Stromal cell of bone marrow (primary cell): ENCODE measurements at places on chromosomes 2 and 18.

DNA sequence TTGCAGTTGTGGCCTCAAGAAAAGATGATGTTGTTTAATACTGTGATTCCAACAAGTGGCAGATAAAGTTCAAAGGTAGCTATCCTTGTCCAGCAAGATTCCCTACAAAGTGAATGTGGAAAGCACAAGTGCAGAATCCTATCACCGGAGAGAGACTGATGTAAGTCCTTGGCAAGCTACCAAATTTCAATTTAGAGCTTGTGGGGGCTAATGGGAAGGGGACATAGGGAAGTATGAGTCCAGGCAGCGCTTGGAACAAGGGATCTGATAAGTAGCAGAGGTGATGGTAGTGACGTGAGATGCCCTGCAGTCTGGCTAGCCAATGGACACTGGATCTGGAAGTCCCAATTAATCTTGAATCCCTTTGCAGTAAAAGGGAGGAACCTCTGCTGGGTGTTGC is 165.2 kb upstream of the DTNA start:
- DNase-seq: no peak

- DNase-seq: no peak
Measured at GRCh38 chr18:36064027-36064808, 3.1 kb downstream of the RPRD1A start.

DNA sequence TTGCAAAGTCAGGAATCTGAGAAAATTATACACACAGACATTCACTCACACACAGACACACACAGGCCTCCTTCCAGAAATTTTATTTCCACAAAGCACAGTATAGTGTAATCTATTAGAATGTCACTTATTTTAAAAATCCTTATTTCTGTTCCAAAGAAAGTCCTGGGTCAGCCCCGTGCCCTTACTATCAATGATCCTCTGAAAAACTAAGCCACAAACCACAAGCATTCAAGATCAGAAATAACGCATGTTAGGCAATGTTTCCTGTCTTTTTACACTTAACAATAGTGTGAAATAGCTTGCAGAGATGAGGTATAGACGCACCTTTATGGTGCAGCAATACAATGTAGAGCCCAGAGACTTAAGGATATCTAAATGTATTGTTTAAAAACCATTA is 25.8 kb downstream of the TBC1D8 start:
- no peak for DNase-seq

DNA sequence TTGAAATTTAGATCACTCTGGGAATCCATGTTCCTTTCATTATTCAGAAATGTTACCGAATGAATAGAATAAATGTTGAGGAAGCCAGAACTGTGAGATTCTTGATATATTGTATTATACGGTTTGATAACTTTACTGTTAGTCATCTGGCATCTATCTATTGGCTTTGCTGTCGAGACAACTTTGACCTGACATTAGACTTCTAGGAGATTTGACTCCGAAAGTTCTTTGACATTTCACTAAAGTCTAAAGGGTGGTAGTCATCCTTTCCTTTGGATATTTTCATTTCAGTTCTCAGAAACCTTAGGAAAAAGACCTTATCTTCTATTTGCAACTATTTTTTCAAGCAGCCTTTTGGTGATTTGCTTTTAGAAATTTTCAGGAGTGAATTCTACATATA is 1.9 kb downstream of the BMPR2 start:
- no peak for DNase-seq

- peak; percentile 80 for DNase-seq
Measured at GRCh38 chr18:51211552-51211951, 14.1 kb upstream of the MEX3C start.

DNA sequence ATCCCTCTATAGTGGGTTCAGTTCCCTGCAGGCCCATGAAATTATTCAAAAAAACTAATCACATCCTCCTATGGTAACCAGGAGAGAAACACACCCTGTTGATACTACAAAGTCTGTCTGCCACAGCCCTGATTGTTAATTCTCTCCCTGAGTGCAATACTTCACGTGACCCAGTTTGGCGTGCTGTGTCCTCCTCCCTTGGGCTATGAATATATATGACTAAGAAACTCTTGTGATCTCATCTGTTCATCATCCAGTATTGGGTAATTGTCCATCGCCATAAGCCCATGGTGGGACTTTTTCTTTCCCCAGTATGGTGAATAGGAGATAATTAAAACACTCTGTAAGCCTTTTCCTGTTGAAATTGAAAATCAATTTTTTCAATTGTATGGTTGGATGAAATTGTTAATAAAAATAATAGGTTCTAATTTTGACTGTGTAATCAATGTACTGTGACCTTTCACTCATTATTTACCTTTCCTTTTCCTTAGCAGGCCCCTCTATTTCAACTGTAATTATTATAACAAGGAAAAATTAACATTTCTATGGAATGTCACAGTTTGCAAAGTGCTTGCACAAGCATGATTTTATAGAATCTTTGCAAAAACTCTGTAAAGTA is 1822.6 kb downstream of the SUCLG1 start:
- DNase-seq: no peak

- DNase-seq: no peak
Measured at GRCh38 chr2:2083113-2083758, 247.8 kb downstream of the MYT1L start.

- peak; percentile 1 for DNase-seq
Measured at GRCh38 chr2:84631047-84631446, 114.7 kb downstream of the DNAH6 start.

DNA sequence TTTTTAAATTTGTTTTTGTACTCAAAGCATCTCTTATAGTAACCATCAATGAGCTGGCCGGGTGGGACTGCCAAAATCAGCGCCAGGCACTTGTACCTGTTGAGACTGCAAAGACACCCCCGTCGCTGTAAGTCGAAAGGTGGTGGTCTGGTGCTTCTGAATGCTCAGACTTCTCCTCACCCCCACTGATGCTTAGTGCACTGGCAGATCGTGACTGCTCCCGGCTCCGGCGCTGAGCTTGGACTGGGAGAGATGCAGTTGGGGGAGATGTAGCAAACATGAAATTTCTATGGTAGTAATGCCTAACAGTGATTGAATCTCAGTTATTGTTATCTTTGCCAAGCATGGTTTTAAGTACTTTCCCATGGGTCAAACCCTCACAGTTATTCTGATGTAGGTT is 80.6 kb downstream of the RIF1 start:
- no peak for DNase-seq

GRCh38 chr18:79910563-79911343 is 40.7 kb downstream of the SLC66A2 start:
- DNase-seq: no peak
